CD4-positive, CD25-positive, alpha-beta regulatory T cell (primary cell): ENCODE measurements at places on chromosomes 5 and 9.

DNA sequence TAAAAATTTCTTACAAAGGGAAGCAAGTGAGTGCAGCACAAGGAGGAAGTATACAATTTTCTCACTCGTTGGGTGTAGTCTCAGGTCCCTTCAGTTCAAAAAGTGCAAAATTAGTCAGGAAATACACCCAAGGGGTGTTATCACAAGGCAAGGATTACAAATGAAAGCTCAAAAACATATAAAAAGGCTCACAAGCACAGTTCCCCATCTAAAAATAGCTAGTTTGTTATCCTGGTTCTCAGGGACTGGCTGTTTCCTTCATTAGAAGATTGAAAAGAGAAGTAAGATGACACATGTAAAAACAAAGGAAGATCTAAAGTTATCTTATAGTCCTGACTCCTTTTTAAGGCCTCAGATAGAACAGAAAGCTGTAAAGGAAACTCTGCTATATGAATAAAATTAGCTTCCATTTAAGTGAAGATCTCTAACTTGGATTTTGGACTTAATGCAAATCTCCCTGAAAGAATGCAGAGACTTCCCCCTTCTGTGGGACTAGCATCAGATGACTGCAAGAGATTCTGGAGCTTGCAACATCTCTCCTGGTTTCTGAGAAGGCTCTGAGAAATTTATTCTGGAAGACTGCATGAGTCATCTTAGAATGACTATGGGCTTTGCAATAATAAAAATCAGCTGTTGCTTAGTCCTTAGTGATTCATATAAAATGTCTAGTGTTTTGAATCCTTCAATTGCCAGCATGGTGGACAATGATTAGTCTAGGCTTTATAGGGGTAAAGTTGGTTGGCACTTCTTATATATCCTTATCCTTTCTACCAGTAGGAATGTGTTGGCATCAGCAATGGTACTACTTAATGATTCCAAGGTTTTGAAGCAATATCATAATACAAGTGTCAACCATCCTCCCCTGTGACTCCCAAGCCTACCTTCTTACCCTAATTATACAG is 25.4 kb downstream of the DAB2 start:
- peak; percentile 5 for DNase-seq

GRCh38 chr9:13993632-13994185 is 320.2 kb downstream of the NFIB start:
- DNase-seq = no peak

DNA sequence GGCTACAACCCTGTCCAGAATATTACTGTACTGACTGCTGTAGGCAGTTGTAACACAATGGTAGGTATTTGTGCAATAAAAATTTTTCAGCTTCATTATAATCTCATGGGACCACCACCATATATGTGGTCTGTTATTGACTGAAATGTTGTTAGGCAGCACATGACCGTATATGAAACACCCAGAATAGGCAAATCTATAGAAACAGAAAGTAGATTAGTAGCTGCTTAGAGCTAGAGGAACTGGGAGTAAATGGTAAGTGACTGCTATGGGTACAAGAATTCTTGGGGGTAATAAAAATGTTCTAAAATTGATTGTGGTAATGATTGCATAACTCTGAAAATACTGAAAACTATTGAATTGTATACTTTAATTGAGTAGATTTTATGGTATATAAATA is 185.7 kb downstream of the ESM1 start:
- no peak for DNase-seq

DNA sequence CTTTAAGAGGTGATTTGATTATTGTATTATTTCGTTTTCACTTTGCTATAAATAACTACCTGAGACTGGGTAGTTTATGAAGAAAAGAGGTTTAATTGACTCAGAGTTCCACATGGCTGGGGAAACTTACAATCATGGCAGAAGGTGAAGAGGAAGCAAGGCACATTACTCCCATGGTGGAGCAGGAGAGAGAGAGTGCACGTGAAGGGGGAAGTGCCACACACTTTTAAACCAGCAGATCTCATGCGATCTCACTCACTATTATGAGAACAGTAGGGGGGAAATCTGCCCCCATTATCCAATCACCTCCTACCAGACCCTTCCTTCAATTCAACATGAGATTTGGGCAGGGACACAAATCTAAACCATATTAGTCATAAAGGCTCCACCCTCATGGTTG is 36.1 kb upstream of the NDFIP1 start:
- no peak for DNase-seq

GRCh38 chr5:87074934-87075541 is 192.6 kb upstream of the RASA1 start:
- DNase-seq = peak; percentile 84

- no peak for DNase-seq
Observed at GRCh38 chr5:141208478-141208877, at the start of gene PCDHB12. Gene PCDHB12, plus strand, starts transcription at chr5:141208719. Its CDS starts 189 bp downstream, at chr5:141208908.

DNA sequence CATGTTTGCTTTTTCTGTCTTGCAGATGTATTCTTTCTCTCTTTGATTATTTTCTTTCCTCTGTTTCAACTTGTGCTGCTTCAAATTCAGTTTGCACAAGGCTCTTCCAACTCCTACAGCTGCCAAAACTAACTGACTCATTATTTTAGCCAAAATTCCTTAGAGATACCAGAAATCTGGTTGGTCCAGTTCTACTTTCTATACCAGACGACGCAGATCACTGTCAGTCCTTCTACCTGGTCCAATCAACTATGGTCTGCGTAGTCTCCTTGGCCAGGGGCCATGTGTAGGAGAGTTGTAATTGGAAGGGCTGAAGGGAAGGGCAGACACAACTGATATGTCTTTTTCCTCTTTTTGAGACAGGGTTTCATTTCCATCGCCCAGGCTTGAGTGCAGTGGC is 51.9 kb upstream of the JAK2 start:
- DNase-seq = no peak

DNA sequence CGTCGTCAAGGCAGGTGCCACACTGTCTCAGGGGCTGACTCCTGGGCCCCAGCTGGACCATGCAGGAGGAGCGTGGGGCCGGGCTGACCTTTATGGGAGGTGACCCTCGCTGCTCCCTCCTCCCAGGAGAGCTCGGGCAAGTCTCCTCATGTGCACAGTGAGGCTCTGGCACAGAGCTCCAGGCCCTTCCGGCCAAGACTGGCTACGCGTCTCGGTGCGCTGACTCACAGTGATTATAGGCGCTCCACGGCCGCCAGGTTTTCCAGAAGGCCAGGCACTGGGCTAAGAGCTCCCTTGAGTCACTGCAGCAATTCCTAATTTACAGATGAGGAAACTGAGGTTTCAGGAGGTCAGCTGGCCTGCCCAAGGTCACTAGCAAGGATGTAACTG is 47.4 kb downstream of the VAV2 start:
- DNase-seq = no peak

DNA sequence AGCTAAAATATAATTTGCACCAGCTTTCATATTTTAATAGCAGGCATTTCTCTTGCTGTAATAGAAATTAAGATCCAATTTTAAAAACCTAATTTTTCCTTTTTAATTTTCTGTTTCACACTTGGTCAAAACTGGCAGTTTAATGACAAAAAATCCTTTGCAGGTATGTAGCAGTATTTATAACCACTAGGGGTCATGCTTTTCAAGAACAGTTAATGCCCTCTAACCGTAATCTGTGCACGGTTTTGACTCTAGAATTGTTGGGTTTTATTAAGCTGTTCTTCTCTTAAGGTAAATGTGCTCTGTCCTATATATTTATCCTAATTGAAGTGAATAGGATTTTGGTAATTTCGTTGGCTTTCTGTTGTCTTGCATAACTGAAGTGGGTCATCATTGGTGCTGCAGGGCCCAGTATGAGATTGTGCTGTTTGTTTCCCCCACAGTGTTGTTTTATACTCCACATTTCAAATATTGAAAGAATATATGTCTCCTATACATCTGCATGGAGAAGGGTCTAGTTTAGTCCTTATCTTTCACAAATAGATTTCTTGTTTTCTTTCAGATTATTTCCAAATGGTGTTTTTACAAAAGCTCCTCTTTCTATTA is 107.4 kb downstream of the SCAMP1 start:
- DNase-seq = no peak

GRCh38 chr5:53446908-53447307 is 33.5 kb upstream of the FST start:
- DNase-seq = no peak

DNA sequence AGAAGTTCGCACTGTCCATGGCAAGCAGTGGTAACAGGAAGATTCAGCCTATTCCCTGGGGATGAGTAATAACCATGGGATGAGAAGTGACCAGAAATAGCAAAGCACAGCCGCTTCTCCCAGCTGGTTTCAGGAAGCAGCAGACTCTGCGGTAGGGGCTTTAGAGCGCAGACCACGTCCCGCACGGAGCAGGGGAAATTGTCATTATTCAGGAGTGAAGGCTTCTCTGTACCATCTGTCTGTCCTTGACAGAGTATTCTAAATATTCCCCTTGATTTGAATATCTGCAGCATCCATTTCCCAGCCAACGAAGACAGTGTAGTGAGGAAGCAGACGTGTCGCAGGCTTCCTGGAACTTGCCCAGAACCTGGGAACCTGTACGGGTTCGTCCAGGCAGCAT is 159.6 kb downstream of the NXNL2 start:
- DNase-seq = no peak

DNA sequence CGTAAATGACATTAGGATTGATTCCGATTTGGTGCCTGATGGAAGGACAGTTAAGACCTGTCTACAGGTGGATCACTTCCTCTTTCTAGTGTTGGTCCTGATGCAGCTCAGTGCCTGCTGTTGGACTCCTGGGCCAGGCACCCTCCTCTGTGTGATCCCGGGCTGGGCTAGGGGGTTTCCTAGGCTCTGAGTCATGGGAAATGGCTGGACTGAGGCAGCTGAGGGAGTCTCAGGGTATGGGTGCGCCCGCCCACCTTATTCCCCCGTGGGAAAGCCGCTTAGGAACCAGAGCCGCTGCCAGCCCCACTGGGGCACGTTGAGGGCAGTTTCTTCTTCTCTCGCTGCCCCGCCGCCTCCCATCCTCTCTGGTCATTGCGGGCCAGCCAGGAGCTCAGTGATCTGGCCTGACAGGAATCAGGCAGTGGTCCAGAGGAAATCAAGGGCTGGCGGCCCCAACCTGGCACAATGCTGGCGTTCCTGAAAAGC is 12.9 kb downstream of the TCF7 start:
- no peak for DNase-seq

GRCh38 chr5:83392766-83393503 is 78.6 kb upstream of the VCAN start:
- DNase-seq = no peak

DNA sequence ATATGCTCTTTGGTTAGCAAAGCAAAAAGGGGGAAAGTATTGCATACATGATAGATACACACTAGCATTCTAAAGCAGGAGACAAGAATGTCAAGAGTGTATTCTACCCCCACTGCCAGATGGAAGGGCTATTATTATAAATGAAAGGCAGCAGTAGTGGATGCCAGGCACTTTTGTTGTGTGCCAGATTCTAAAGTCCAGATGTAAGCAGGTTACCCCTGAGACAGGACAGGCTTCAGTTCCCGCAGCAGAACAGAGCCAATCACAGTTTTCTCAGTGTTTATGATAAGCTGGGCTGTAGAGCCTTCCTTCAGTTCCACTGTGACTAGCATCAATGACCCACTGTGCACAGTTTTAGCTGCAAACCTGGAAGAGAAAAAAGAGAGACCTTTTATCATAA is 226.6 kb upstream of the TBCA start:
- DNase-seq = no peak

DNA sequence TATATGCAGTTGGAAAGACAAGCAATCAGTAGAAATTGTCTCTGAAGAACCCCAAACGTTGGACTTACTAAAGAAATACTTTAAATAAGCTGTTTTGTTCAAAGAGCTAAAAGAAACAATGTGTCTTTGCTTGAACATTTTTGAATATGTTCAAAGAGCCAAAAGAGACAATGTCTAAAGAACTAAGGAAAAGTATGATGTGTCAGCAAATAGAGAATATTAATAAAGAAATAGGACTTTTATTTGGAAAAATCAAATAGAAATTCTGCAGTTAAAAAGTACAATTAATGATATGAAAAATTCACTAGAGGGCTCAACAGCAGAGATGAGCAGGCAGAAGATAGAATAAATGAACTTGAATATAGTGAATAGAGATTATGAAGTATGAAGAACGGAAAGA is 19.2 kb downstream of the TAS2R1 start:
- DNase-seq = no peak

GRCh38 chr5:149002761-149003689 is 59.8 kb downstream of the SH3TC2 start:
- no peak for DNase-seq

- no peak for DNase-seq
Observed at GRCh38 chr9:126298063-126298801, 28.4 kb upstream of the MVB12B start.

GRCh38 chr9:37971108-37971459 is 67.2 kb upstream of the SLC25A51 start:
- DNase-seq = no peak

GRCh38 chr5:82605441-82605973 is 327.4 kb upstream of the RPS23 start:
- DNase-seq = no peak

GRCh38 chr5:51201024-51201423 is 182.2 kb upstream of the ISL1 start:
- DNase-seq = no peak
